ENCODE measurements at places on chromosomes 7 and 10.

GRCh38 chr7:155818154-155818819 lies 6.0 kb upstream of the SHH start:
- DNase-seq = no peak

GRCh38 chr10:121698902-121699301 lies 100.7 kb upstream of the FGFR2 start:
- DNase-seq = no peak

DNA sequence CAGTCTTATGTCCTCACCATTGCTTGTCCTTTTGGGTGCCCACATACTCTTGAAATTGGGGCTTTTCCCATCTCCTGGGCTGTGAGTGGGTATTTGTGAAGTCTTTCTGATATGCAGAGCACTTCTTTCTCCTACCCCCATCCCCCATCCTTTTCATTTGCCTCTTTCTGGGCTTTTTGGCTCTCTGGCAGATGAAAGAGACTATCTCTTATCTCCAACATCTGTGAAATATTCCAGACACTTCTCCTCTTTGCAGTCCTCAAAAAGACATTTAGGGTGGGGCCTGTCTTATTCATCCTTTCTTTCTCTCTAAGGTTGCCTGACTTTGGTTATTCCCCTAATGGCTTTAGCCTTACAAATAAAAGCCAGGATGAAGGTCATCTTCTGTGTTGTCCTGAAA lies 462.2 kb upstream of the MKI67 start:
- DNase-seq = no peak

DNA sequence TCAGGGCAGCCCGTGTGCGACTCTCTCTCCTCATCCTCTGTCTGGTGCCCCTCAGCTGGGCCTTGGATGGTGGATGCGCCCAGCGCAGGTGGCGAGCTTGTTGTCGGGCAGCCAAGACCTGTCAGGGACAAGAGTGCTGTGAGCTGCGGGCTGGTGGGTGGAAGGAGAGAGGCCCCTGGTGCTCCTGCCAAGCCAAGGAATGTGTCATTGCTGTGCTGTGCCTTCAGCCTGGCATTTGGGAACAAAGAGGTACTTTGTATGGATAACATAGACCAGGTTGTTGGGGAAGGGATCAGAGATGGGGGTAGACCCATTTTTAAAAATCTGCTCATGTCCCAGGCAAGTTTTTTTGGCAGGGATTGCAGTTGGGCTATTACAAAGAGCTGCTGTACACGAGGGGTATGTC lies 120.9 kb downstream of the PKD1L1 start:
- no peak for DNase-seq

GRCh38 chr7:137936509-137937201 lies 65.2 kb downstream of the CREB3L2 start:
- DNase-seq = no peak

DNA sequence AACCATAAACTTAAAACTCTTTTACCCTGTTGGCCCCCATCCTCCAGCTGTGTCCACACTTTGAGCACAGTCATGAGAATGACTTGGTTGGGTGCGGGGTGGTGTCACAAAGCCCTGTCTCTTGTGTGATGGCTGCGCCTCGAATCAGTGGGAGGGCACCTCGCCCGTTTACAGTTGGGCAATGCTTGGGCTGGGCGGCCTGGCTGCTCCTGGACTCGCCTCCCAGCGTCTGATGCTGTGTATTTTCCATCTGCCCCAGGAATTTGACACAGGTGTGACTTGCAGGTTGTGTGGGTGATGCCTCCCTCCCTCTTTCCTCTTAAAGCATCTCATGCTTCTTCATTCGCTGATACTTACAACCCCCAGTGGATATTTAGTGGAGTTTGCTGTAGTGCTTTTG lies 33.7 kb downstream of the CHST12 start:
- DNase-seq = no peak

GRCh38 chr7:150357270-150357669 lies 11.4 kb upstream of the REPIN1 start:
- peak; percentile 90 for DNase-seq

- no peak for DNase-seq
Observed at GRCh38 chr7:2110610-2111396, 121.9 kb downstream of the MAD1L1 start.

DNA sequence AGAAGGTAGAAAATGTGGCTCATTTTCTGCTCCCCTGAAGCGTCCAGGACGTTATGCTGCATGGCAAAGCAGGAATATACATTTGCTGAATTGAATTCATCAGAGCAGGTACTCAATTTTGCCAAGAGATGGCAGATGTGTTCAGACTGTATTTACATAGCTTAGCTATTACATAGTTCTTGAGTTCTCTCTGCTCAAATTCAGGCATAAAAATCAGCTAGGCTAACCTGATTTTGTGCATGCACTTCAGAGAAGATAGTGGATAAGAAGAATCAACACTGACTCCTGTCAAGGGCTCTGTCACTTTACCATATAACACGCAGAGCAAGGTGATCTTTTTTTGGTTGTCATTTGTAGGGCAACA lies 209.2 kb upstream of the FAM3C start:
- DNase-seq = no peak

GRCh38 chr10:120052964-120053702 lies 160.6 kb downstream of the SEC23IP start:
- DNase-seq = no peak

GRCh38 chr10:73159038-73159648 lies 8.7 kb downstream of the ECD start:
- peak; percentile 75 for DNase-seq
